ENCODE measurements at places on chromosomes 16 and 17.

DNA sequence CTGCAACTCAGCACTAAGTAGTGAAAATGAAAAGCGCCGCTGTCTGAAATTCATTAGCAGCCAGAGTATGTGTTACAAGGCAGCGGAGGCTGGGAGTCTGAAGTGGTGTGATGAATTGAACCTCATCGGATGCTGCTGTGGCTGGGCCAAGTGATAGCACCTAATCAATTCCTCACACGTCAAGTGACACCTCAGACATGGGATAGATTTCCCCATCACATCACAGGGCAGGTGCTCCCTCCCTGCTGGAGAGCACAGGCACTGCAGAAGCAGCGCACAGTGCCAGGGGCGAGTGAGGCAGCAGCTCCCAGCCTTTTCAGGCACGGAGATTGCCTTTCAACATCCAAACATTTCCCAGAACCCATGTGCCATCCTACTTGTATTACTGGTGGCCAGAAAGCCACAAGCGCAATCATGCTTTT lies 32.2 kb downstream of the DRC3 start:
- no peak for DNase-seq

DNA sequence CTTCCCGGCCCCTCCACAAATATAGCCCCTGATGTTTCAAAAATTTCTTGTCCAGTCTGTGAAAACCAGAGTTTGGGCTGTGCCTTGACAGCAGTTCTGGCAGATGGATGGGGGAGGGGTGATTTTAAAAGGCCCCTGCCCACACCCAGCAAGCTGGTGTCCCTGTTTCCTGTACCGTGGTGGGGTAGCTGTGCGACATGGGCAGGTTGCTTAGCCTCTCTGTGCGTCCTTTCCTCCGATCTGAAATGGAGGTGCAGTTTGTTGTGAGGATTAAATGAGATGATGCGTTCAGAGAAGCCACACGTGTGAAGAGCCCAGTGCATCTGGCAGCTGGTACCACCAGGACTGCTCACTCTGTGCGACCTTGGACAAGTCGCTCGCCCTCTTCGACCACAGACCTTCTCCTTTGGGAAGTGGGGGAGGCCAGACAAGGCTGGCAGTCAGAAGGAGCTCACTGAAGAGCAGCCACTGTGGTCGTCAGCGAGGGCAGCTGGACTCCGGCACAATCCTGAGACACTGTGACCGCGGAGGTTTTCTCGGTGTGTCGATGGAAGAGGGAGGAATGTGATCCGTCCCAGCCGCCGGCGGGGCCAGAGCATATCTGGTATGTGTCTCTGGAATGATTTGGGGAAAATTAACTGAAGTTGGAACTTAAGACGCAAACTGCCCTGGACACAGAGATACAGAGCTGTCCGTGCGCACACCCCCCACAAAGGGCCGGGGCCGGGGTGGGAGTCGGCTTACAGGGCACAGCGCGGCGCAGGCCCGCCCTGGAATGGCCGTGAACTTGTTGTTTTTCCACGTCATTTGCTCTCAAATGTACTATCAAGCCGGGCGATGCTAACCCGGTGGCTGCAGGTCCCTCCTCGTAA lies 721 bp upstream of the WFIKKN2 start:
- DNase-seq: peak; percentile 23

- no peak for DNase-seq
These were observed 41.9 kb upstream of the SDK2 start for GRCh38 chr17:73686126-73686525.

DNA sequence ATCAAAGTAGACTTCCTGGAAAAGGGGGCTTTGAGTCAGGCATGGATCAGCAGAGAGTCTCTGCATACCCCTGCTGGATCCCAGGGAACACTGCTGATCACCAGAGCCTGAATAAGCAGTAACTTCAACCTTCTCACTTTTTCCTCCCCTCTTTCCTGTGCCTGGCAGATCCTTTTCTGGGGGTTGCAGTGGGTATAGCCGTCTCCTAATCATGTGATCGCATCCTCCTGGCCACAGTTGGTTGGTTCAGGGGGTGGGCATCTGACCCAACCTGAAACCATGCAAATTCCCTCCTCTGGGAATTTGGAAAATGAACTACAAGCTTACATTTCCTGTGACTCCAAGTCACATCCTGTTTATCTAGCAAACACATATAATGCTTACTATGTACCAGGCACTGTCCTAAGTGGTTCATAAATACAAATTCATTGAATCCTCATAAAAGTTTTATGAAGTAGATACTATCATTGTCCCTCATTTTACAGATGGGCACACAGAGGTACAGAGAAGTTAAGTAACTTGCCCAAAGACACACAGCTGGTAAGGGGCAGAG lies 120.3 kb downstream of the AXIN2 start:
- no peak for DNase-seq
